Muscle of leg (tissue), 16 donors: ENCODE measurements at places on chromosomes 4 and X. TPM values are rescaled to one million over a fixed set of nuclear protein-coding genes. Genes with fewer than 3 reads are reported as not detected.

DNA sequence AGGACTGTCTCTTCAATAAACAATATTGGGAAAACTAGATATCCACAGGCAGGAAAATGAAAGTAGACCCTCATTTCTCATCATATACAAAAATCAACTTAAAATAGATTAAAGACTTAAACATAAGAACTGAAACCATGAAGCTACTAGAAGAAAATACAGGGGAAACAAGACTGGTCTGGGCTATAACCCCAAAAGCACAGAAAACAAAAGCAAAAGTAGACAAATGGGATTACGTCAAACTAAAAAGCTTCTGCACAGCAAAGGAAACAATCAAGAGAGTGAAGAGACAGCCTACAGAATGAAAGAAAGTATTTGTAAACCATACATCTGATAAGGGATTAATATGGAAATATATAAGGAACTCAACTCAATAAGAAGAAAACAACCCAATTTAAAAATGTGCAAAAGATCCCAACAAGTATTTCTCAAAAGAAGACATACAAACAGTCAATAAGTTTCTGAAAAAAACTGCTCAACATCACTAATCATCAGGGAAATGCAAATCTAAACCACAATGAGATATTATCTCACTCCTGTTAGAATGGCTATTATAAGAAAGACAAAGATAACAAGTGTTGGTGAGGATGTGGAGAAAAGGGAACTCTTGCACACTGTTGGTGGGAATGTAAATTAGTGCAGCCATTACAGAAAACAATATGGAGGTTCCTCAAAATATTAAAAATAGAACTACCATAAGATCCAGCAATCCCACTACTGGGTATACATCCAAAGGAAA, 325.3 kb upstream of the RASGEF1B start:
- no peaks in the 10 kb centered on the region for H3K4me1 ChIP-seq
- H3K27me3 ChIP-seq: no peaks in the 10 kb centered on the region
- no peak overlapping the region for H3K4me3 ChIP-seq
- no peak for DNase-seq
- no peaks in the 10 kb centered on the region for H3K36me3 ChIP-seq

DNA sequence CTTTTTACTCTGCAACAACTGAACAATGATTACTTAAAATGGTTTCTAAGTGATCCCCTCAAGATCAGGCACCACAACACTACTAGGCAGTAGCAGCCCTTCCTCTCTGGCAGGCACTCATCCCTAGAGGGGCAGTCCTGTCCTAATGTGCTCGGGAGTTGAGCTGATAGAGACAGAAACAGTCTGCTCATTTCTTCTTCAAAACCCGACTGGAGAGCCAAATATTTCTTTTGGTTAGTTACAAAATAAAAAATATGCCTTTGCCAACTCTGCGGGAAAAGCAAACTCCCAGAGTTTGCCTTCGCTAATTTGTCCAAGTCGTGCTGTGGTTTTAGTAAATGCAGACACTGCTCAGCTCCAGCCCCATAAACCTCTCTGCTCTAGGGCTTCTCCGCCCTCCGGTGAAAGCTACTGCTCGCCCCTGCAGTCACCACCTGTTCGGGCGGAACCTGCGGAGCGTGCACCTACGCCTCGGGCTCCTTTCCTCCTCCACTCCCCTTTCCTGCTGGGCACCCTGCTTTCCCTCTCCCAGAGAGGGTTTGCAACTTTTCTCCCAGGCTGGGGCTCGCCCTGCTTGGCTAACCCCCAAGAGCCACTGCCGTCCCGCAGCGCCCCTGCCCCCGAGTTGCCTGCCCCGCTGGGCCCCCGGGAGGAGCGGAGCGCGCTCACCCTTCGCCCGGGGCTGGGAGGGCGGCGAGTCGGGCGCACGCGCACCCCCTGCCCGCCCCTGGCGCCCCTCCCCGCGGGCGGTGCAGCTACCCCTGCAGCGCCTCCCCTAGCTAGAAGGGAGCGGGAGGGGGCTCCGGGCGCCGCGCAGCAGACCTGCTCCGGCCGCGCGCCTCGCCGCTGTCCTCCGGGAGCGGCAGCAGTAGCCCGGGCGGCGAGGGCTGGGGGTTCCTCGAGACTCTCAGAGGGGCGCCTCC, at the start of gene NPNT:
NPNT (plus strand) TSS at position 812 of the 923 bp plus-strand sequence. CDS start 182 bp downstream, outside the sequence.
- no peaks in the 10 kb centered on the region for H3K36me3 ChIP-seq
- peaks cover 10% of the 10 kb centered on the region for H3K4me1 ChIP-seq
- peak within 1 kb of the TSS; percentile 61 for H3K4me3 ChIP-seq
- peaks cover 29% of the 10 kb centered on the region for H3K27me3 ChIP-seq
- H3K27ac ChIP-seq: peak within 1 kb of the TSS; percentile 78

GRCh38 chr4:138400543-138400942, 158.4 kb upstream of the SLC7A11 start:
- H3K27me3 ChIP-seq: no peaks in the 10 kb centered on the region
- H3K27ac ChIP-seq: no peak overlapping the region
- no peak overlapping the region for H3K4me3 ChIP-seq
- H3K36me3 ChIP-seq: no peaks in the 10 kb centered on the region

DNA sequence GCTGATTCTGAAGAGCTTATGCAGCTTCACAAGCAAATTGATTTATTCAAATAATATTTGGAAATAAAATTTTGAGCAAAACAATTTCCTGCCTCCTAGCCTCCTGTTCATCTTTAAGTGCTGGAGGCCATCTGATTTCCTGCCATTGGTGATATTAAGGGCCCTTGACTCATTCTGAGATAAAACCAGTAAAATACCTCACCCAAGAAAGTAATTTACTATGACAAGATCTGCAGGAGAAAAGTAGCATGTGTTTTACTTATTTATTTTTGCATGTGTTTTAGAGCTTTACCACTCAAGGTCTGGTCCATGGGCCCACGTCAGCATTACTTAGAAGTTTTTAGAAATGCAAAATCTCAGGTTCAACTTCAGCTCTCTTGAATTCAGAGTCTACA, 67.7 kb downstream of the DCLK2 start:
- H3K4me1 ChIP-seq: no peaks in the 10 kb centered on the region
- no peak overlapping the region for H3K27ac ChIP-seq
- no peaks in the 10 kb centered on the region for H3K27me3 ChIP-seq
- DNase-seq: no peak
- H3K4me3 ChIP-seq: no peak overlapping the region

- H3K27ac ChIP-seq: no peak overlapping the region
- no peaks in the 10 kb centered on the region for H3K36me3 ChIP-seq
- H3K4me3 ChIP-seq: no peak overlapping the region
- peaks cover 2% of the 10 kb centered on the region for H3K27me3 ChIP-seq
- H3K4me1 ChIP-seq: no peaks in the 10 kb centered on the region
These were observed 343.0 kb downstream of the OPHN1 start for GRCh38 chrX:68090266-68090665.

DNA sequence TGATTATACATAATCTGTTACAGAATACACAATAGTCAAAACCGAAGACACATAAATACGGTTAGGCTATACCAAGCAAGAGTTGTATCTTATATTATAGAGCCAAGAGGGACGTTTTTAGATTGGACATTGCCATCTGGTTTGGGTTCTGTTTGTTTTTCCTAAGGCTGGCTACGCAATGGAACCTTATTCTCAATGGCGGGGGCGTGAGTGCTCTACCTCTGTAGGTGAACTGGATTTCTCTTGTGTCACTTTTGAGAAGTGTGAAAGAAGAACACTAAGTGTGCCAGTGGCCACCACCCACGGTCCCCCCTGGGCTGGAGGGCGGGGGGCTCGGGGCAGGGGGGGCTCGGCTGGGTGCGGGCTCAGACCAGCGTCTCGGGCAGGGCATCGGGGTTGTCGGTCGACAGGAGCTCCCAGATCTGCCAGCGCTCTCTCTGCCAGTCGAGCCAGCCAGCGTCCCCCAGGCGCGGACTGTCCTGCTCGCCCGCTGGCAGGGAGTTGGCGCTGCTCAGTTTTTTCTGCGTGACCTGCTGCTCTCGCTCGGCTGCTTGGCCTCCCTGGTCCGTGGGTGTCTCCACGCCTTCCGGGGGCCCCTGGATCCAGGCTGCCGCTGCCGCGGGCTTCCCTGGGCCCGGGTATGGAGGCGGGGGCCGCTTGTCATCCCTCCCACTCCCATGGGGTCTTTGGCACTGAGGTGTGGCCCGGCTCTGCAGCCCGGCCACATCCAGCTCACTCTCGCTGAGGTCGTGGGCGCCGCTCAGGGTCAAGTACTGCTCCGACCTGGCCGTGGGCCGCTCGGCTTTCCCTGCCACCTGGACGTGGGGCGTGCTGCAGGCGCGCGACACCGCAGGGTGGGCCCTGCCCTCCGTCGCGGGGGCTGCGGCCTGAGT, 27.6 kb downstream of the HCCS start:
- H3K36me3 ChIP-seq: peaks cover 7% of the 10 kb centered on the region
- H3K4me3 ChIP-seq: no peak overlapping the region
- DNase-seq: no peak
- no peak overlapping the region for H3K27ac ChIP-seq
- H3K4me1 ChIP-seq: peaks cover 3% of the 10 kb centered on the region

- no peaks in the 10 kb centered on the region for H3K27me3 ChIP-seq
- H3K36me3 ChIP-seq: no peaks in the 10 kb centered on the region
- no peaks in the 10 kb centered on the region for H3K4me1 ChIP-seq
These were observed 10.3 kb downstream of the STAP1 start for GRCh38 chr4:67568820-67569219.

DNA sequence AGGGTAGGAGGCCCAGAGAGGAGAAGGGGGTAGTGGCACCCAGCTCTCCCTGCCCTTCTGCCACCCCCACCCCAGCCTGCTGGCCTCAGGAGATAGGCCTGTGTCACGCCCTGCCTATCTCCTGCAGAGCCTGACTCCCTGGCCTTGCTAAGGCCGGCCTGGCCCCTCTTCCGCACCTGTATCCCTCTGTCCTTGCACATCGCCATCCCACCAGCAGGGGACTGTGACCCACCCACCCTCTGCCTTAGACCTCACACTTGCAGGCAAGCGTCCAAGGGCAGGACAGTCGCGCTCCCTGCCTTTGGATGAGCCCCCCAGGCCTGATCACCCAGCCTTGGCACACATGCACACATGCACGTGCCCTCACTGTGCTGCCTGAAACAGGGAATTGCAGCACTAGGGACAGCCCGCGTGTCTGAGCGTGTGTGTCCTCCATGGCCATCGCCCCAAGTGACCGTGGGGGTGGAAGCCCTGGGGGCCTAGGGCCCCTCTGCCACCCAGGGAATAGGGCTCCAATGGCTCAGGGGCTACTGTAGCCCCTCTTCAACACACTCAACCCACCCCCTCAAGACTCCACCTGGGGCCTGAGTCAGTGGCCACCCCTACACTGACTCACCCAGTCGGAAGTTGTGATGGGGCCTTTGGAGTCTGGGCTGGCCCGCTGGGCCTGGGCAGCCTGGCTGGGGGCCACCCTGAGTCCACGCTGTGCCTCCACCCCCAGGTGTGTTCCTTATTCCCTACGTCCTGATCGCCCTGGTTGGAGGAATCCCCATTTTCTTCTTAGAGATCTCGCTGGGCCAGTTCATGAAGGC, 2.1 kb downstream of the SLC6A8 start:
- H3K27me3 ChIP-seq: peaks cover 5% of the 10 kb centered on the region
- H3K36me3 ChIP-seq: peaks cover 2% of the 10 kb centered on the region
- H3K4me1 ChIP-seq: peaks cover 14% of the 10 kb centered on the region

GRCh38 chrX:27656581-27656980, 66.4 kb downstream of the DCAF8L2 start:
- no peak overlapping the region for H3K4me3 ChIP-seq
- no peaks in the 10 kb centered on the region for H3K36me3 ChIP-seq
- H3K4me1 ChIP-seq: no peaks in the 10 kb centered on the region
- H3K27ac ChIP-seq: no peak overlapping the region
- peaks cover 2% of the 10 kb centered on the region for H3K27me3 ChIP-seq

DNA sequence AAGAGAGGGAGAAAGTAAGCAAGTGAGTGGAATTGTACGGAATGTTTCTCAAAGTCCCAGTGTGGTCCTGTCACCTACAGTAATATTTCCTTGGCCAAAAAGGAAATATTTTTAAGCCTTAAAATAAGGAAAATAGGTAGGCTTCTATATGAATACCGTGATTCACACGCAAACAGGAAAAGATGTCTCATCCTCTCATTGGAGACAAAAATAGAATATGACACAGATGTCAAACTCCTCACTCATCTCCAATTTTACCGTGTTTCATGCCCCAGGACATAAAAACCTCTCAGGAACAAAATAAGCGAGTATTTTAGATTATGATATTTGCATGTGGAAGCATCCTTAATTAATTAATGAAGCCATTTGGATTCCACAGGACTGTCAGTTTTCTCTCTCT, 1269.5 kb downstream of the RAPGEF2 start:
- no peaks in the 10 kb centered on the region for H3K36me3 ChIP-seq
- H3K27ac ChIP-seq: no peak overlapping the region
- H3K4me1 ChIP-seq: no peaks in the 10 kb centered on the region

GRCh38 chr4:47215759-47216158, 184.4 kb downstream of the GABRB1 start:
- H3K4me3 ChIP-seq: no peak overlapping the region
- H3K4me1 ChIP-seq: no peaks in the 10 kb centered on the region
- DNase-seq: no peak
- no peak overlapping the region for H3K27ac ChIP-seq

- H3K27ac ChIP-seq: no peak overlapping the region
- H3K27me3 ChIP-seq: no peaks in the 10 kb centered on the region
- H3K36me3 ChIP-seq: no peaks in the 10 kb centered on the region
- H3K4me3 ChIP-seq: no peak overlapping the region
- DNase-seq: no peak
These were observed 161.7 kb downstream of the SHROOM3 start for GRCh38 chr4:76596713-76597112.

DNA sequence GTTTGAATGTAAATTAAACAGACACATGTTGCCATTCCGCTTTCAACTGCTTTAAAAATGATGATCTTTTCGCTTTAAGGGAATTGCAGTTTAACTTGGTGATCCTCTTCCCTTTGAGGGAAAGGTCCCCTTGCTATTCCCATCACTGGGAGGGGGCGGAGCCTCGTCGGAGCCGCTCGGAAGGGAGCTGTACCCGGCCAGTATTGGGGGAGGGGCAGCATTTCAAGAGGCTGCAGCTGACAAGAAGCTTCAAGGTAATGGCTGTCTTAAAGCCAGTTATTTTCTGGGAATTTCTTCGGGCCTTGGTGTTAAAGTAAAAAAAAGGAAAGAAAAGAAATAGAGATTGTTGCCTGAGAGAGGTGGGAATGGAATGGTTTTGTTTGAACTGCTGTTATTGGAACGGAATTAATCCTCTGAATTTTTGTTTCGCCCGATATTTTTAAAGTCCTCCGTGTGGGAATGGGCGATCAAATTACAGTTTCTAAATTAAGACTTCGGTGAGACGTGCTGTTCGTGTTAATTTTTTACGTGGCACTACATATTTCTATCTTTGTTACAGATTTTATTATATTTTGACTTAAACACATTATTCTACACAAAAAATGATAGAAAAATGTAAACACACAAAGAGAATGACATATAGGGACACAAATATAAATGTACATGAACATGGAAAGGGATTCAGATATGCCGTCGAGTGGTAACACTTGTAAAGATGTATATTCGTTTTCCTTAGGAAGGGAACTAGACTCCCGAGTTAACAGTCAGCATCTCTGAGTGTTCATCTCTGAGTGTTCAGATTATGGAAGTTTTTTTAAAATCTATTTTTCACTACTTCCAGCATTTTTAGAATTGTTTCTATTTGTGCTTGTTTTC, 9.2 kb downstream of the PWWP3B start:
- H3K27ac ChIP-seq: peak overlapping the region; percentile 59
- H3K4me3 ChIP-seq: peak overlapping the region; percentile 39
- peak; percentile 87 for DNase-seq
- no peaks in the 10 kb centered on the region for H3K36me3 ChIP-seq

Gene NAA11
- total RNA-seq: 0.13 TPM

Gene PALLD
- 86.1 TPM for total RNA-seq

Gene GYPA
- total RNA-seq: 5.2 TPM

Gene F8A3
- 0.84 TPM for total RNA-seq

Gene NPFFR2
- total RNA-seq: 0.53 TPM

Gene STAP1
- 0.04 TPM for total RNA-seq

Gene RBM46
- 0.09 TPM for total RNA-seq
